Smooth muscle cell of trachea (primary cell): ENCODE measurements at places on chromosomes 12 and 14. TPM values are rescaled to one million over a fixed set of nuclear protein-coding genes. Genes with fewer than 3 reads are reported as not detected.

Gene GABARAPL1
- total RNA-seq = 51.6 and 116 TPM in 2 replicates

Gene PPHLN1
- total RNA-seq = 53.4 and 91.8 TPM in 2 replicates

Gene FAM181A
- not detected in 2 replicates for total RNA-seq

Gene TMEM119
- 388 and 611 TPM in 2 replicates for total RNA-seq

Gene GYS2
- total RNA-seq = not detected in 2 replicates

Gene COL2A1
- total RNA-seq = under 0.01 and 0.15 TPM in 2 replicates

Gene KSR2
- under 0.01 TPM in 1 of 2 replicates, not detected in the other for total RNA-seq

Gene KLRB1
- total RNA-seq = not detected in 2 replicates

Gene STRAP
- total RNA-seq = 52.9 and 117 TPM in 2 replicates

Gene TNS2
- total RNA-seq = 62.3 and 128 TPM in 2 replicates

Gene MYH6
- not detected in 2 replicates for total RNA-seq

Gene HNRNPC
- 629 and 814 TPM in 2 replicates for total RNA-seq

Gene GNG2
- 19.5 and 30.0 TPM in 2 replicates for total RNA-seq
